ENCODE measurements at places on chromosomes 1 and 21. TPM values are rescaled to one million over a fixed set of nuclear protein-coding genes. Genes with fewer than 3 reads are reported as not detected.

Gene CELA2A
- total RNA-seq = not detected

Gene FCGR2B
- 19.4 TPM for total RNA-seq

Gene NGF
- 4.9 TPM for total RNA-seq

Gene MAB21L3
- 0.27 TPM for total RNA-seq

Gene COL8A2
- total RNA-seq = 1.0 TPM

Gene LCE2C
- total RNA-seq = not detected

Gene SH2D1B
- 0.24 TPM for total RNA-seq

Gene NDUFS2
- total RNA-seq = 334 TPM

Gene USH2A
- 1.3 TPM for total RNA-seq

Gene BNIPL
- 0.30 TPM for total RNA-seq

Gene ADGRL4
- total RNA-seq = 25.3 TPM

Gene DENND2C
- 2.6 TPM for total RNA-seq

Gene ACTL8
- not detected for total RNA-seq

Gene KIF14
- total RNA-seq = 0.11 TPM

Gene SV2A
- 0.51 TPM for total RNA-seq

Gene FAM72A
- total RNA-seq = 1.6 TPM

Gene FAM167B
- 10.5 TPM for total RNA-seq

Gene PLEKHN1
- total RNA-seq = not detected

Gene KRTAP12-2
- total RNA-seq = not detected

Gene PTPRC
- 9.7 TPM for total RNA-seq

Gene TEX38
- not detected for total RNA-seq

Gene LRRC7
- 3.3 TPM for total RNA-seq

Gene PLEKHG5
- total RNA-seq = 16.8 TPM

Gene RIMKLA
- 7.5 TPM for total RNA-seq

Measured in Right ventricle myocardium inferior (tissue), 1 donor.